ENCODE measurements at places on chromosomes 11 and 22.

GRCh38 chr22:17926516-17926915 lies 97.8 kb downstream of the MICAL3 start:
- DNase-seq = no peak

DNA sequence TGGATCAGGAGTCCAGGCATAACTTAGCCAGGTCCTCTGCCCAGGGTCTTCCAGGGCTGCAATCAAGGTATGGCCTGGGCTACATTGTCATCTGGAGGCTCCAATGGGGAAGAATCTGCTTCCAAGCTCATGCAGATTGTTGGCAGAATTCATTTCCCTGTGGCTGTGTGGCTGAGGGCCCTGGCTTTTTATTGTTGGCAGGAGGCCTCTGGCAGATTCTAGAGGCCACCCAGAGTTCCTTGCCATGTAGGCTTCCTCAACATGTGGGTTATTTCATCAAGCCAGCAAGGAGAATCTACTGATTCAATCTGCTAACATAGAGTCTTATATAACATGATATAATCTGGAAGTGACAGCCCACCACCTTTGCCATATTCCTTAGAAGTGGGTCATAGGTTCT lies 16.4 kb upstream of the EP300 start:
- no peak for DNase-seq

- DNase-seq = no peak
These were observed 858.7 kb upstream of the CHORDC1 start for GRCh38 chr11:91081440-91082043.

GRCh38 chr11:93573184-93573583 lies 30.0 kb upstream of the SMCO4 start:
- DNase-seq = no peak

DNA sequence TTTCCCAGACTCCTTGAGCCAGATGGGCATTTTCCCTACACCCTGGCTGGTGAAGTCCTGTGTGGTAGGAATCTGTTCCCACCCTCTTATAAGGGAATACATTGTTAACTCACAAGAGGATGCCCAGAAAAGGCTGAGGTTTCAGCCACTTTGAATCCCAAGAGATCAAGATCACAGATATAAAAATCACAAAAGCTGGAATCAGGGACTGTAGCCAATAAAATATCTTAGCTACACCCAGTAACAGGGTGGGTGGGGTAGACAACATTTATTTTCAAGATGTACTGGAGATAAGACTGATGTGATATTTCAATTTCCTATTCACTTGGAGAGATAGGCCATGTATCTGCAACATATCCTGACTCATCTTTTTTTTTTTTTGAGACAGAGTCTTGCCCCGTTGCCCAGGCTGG lies 50.3 kb downstream of the COPB1 start:
- DNase-seq = no peak

- no peak for DNase-seq
These were observed 244.6 kb upstream of the ANO3 start for GRCh38 chr11:26087120-26087935.

- DNase-seq = no peak
These were observed 113.6 kb downstream of the KCNQ1 start for GRCh38 chr11:2558397-2558796.

GRCh38 chr11:75313513-75314272 lies 37.8 kb downstream of the ARRB1 start:
- DNase-seq = no peak

GRCh38 chr11:119716582-119717498 lies 12.2 kb downstream of the NECTIN1 start:
- no peak for DNase-seq

DNA sequence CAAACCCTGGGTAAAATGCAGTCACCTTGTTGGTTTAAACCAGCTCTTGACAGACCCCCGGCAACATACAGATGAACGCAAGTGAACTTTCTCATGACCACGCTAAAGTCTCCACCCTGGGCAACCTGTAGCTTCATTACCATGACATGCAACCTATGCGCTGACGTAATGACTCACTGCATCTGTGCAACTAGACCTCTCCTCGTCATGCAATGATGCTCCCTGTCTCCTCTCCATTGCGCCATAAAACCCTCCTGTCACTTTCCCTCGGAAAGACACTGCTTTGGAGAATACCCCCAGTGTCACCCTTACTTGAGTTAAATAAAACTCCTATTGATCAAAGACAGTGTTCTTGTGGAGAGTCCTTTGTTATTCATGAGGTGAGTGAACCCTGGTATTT lies 52.5 kb downstream of the RCN1 start:
- DNase-seq = no peak

DNA sequence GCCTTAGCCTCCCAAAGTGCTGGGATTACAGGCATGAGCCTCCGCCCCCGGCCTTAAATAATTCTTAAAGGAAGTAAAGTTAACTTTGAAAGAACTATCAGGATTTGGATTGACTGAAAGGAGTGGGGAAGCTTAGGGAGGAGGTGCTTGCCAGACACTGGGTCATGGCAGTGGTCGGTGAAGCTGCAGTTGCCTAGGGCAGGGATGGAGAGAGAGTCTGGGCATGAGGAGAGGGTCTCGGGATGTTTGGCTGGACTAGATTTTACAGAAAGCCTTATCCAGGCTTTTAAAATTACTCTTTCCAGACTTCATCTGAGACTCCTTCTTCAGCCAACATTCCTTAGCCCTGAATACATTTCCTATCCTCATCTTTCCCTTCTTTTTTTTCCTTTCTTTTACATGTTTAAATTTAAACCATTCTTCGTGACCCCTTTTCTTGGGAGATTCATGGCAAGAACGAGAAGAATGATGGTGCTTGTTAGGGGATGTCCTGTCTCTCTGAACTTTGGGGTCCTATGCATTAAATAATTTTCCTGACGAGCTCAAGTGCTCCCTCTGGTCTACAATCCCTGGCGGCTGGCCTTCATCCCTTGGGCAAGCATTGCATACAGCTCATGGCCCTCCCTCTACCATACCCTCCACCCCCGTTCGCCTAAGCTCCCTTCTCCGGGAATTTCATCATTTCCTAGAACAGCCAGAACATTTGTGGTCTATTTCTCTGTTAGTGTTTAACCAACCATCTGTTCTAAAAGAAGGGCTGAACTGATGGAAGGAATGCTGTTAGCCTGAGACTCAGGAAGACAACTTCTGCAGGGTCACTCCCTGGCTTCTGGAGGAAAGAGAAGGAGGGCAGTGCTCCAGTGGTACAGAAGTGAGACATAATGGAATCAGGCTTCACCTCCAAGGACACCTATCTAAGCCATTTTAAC lies at the start of gene NNMT:
NNMT (plus strand) TSS at position 724 of the 929 bp plus-strand sequence; CDS start at position 882, 158 bp downstream.
- DNase-seq = no peak

- no peak for DNase-seq
These were observed 53.9 kb upstream of the TSKU start for GRCh38 chr11:76729214-76729613.

- no peak for DNase-seq
These were observed 25.8 kb downstream of the PIM3 start for GRCh38 chr22:49986325-49986724.

DNA sequence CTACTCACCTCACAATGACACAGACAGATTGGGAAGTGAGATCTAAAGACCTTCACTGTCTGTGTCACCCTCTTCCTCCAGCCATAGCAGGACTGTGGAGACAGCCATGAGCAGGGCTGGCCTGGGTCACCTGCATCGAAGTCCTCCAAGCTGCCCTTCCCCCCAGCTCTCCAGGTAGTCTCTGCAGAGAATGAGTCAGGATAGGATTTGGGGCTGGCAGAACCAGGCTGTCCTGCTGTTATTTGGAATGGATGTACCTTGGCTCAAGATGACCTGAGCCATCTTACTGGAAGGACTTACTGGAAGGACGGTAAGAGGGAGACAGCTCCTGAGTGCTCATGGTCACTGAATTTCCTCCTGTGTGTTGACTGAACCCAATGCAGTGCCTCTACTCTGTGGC lies 29.2 kb downstream of the GGTLC2 start:
- no peak for DNase-seq

- no peak for DNase-seq
These were observed 60.5 kb downstream of the NAT10 start for GRCh38 chr11:34165786-34166555.

- no peak for DNase-seq
These were observed 72.8 kb downstream of the ARL14EP start for GRCh38 chr11:30395751-30396150.

DNA sequence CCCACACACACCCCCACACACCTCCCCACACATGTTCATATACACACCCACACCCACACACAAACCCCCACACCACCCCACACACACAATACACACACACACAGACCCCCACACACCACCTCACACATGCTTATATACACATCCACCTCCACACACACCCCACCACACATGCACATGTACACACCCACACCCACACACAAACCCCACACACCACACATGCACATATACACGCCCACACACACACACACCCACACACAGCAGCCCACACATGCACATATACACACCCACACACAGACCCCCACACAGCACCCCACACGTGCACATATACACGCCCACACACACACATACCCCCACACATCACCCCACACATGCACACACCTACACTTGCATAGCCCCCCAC lies 29.1 kb downstream of the KCNC1 start:
- no peak for DNase-seq

- DNase-seq = no peak
These were observed 70.8 kb downstream of the LIF start for GRCh38 chr22:30175690-30176288.

- DNase-seq = no peak
These were observed 18.2 kb downstream of the EPS8L2 start for GRCh38 chr11:724049-724777.

DNA sequence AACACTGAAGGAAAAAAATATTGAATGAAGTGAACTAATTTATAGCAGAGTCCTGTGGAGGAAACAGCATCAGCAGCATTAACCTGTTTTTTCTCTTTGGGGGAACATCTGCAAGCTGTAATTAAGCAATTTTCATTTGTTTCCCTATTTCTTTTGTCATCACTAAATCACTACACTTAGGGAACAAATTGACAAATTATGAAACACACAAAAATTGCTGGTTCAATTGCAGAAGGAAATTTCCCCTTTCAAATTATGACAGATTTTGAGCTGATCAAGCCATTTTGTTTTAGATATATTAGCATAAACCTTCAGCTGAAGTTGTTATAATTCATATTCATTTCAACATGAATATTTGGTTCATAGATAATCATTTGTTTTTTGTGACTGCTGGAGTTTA lies 22.2 kb upstream of the RAG2 start:
- no peak for DNase-seq

DNA sequence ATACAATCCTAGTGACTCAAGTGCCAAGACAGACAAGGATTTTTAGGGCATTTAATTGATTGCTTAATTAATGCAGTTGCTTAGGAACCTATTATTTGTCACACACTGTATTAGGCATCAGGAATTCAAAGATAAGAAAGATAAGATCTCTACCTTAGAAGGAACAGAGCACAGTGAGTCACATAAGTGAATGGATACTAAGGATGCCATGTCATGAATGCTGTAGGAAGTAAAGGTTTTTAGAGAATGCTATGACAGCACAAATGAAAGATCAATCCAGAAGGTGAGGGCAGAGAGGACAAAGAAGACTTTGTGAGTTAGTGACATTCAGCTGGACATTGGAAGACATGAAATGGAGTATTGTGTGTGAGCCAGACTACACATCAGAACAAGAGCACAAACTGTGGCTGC lies 147.9 kb upstream of the DDI1 start:
- no peak for DNase-seq

DNA sequence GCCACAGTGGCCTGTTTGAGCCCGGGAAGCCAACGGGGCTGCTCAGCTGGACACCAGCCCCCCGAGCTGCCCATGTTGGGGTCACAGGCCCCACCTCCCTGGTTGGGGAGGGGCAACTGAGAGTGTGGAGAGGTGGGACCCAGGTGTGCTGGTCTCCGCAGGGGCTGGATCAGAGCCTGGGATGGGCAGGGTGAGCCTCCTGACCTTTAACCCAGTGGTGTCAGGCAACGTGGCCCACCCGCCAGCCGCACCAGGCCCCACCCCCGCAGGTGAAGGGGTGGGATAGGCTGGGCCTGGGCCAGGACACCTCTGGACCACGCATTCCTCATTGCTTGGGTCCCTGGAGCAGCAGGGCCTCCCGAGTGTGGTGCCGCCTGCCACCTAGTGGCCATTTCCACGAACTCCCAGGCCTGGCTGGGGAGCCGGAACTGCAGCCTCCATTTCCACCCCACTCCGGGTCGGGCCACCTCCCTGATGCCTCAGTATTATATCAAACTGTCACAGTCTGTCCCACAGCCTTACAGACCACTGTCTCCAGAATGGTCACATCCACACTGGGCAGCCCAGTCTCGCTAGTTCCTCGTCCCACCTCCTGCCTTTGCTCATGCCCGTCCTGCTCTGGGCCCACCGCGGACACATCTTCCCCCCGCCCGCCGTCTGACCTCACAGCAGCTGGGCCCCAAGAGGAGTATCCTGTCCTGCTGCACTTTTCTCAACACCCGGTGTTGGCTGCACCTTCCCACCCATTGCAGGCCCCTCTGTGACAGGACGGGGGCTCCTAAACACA lies 13.3 kb upstream of the PPP6R3 start:
- peak; percentile 73 for DNase-seq

- DNase-seq = no peak
These were observed 6.5 kb downstream of the PPFIBP2 start for GRCh38 chr11:7520011-7520942.

GRCh38 chr11:33375688-33376311 lies 118.6 kb downstream of the HIPK3 start:
- no peak for DNase-seq

DNA sequence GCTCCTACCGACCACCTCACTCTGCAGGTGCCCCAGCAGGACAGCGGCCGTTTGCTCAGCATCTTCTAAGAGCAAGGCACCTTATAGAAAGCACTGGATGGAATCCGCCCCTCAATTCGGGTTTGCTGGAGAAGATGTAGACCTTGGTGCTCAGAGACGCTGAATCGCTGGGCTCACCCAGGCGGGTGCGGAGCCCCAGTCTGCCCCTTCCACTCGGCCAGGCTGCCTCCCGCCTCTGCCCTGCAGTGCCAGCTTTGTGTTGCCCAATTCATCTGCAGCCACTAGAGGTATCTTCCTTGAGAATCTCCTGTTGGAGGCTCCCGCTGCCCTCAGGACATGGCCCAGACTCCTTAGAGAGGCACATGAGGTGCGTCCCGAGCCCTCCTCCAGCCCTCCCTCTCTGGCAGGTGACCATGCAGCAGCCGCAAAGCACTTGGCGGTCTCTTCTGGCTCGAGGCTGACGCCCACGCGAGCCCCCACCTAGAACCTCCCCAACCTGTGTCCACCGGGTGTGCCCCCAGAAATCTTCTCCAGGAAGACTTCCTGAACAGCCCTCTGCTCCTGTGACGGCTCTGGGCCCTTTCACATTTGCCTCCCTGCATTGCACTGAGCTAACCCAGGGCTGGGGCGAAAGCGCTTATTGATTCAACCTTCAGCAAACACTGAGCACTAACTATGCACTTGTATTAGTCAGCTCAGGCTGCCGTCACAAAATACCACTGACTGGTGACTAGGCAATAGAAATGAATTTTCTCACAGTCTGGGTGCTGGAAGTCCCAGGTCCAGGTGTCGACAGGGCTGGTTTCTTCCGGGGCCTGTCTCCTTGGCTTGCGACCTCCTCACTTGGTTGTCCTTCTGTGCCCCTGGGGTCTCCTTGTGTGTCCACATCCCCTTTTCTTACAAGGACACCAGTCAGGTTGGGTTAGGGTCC lies 117.5 kb downstream of the WNT7B start:
- DNase-seq = no peak
